Stimulated activated CD4-positive, alpha-beta T cell treated with anti-CD3 and anti-CD28 coated beads, Interleukin-1b, Interleukin-23, amount 100 ng/mL, for 48 hours (primary cell): ENCODE measurements at places on chromosomes 12 and 14.
A peak's percentile ranks its signal among the peaks of the same experiment; 100 is the strongest.

- DNase-seq = no peak
Measured at GRCh38 chr14:31944256-31945073, 132.6 kb upstream of the ARHGAP5 start.

- peak; percentile 66 for DNase-seq
Measured at GRCh38 chr12:98741556-98742265, 96.6 kb downstream of the APAF1 start.

DNA sequence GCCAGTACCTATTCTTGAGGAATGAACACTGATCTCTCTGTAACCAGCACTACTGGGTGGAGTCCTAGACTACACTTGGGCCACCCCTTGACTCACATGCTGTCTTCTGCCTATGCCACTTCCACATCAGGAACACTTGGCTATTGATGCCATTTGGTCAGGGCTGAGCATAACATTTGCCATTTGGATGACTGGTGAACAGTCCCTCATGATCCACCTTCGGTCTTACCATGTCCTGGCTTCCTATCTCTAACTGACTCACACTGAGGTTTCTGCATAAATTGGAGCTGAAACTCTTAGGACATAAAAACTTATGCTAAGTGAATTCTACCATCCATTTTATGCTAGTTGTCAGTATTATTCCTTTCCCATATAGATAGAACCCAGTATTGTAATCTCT lies 91.7 kb upstream of the PELI2 start:
- DNase-seq = no peak

GRCh38 chr12:120630104-120630892 lies 10.1 kb upstream of the CABP1 start:
- DNase-seq = no peak

- DNase-seq = no peak
Measured at GRCh38 chr12:16523951-16524331, 82.0 kb downstream of the LMO3 start.

- DNase-seq = peak; percentile 96
Measured at GRCh38 chr12:124913474-124914391, 717 bp downstream of the UBC start.

- DNase-seq = no peak
Measured at GRCh38 chr12:131500564-131500963, 210.3 kb upstream of the SFSWAP start.

DNA sequence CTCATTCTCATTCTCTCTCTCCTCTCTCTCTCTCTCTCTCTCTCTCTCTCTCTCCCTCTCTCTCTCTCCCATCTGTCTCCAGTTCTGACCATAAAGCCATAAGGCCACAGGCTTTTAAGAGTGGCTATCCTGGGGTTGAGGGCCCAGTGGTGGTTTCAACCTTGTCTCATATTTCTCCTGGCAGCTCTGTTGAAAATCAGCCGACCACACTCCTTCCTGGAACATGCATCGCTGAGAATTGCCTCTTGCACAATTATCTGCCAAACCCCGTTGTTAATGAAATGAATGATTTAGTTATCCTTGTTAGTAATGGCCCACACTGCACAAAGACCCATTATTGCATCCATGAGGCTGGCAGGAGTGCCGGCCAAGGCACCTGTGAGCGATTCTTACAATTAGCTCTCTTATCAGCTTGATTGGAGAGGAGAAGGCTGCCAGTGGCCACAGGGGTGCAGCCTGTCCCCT lies 30.4 kb upstream of the KCNA5 start:
- DNase-seq = no peak

- no peak for DNase-seq
Measured at GRCh38 chr12:50174971-50175715, 8.0 kb upstream of the CERS5 start.

DNA sequence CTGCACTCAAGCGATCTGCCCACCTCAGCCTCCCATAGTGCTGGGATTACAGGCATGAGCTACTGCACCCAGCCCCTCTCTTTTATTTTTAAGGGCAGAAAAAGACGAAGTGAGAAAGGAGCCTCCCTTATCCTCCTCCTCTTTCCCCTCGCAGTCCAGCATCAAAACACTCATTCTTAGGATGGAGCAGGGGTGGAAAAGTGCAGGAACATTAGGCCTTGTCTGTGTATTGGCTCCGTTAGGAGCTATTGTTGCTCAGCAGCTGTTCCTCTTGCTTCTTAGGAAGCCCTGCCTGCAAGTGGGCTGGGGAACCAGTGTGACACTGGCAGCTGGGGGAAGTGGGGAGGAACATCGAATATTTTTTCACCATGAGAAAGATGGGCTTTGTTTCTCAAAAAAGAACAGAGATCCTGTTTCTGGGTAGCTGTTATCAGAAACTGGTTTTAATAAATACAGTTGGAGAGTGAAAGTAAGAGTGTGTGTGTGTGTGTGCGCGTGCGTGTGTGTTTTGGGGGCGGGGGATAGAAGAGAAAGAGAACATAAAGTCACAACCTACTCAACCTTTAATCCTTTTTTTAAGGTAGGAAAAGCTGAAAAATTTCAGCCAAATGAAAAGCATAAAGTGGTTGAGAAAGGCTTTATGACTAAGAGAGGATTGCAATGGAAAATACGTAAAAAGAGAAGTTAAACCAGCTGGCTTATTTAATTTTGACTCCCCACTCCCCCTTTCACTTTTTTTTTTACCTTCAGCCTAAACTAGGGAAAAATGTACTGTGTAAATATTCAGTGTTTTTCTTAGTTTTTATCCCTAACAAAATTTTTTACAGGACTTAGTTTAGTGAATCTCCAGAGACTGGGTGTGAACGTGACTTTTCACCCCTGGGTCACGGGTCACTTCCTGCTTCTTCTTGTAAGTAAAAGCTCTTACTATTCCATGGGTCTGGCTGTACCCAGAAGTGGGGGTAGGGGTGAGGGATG lies 197.2 kb upstream of the PLEKHG7 start:
- peak; percentile 66 for DNase-seq

DNA sequence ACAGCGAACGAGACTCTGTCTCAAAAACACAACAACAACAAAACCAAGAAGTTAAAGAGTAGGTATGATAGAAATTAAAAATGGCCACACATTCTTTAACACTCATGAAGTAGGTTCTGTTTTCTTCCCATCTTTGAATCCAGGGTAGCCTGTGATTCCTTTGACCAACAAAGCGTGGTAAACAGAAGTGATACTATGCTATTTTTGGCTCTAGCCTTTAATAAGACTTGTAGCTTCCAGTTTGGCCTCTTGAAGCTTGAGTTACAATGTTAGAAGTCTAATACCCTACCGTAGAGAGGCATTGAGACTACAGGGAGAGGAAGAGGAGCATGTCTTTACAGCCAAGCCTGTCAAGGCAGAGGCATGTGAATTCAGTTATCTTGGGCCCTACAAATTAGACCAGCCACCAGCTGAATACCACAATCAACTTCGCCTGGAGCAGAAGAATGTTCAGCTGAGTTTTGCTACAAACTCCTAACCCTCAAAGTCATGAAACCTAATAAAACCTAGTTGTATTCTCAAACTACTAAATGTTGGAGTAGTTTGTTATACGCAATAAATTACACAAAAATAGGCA lies 4.9 kb upstream of the NEMF start:
- no peak for DNase-seq

GRCh38 chr14:68719634-68720384 lies 73.1 kb downstream of the ZFP36L1 start:
- no peak for DNase-seq

GRCh38 chr14:89775151-89775550 lies 179.4 kb downstream of the EFCAB11 start:
- DNase-seq = no peak

DNA sequence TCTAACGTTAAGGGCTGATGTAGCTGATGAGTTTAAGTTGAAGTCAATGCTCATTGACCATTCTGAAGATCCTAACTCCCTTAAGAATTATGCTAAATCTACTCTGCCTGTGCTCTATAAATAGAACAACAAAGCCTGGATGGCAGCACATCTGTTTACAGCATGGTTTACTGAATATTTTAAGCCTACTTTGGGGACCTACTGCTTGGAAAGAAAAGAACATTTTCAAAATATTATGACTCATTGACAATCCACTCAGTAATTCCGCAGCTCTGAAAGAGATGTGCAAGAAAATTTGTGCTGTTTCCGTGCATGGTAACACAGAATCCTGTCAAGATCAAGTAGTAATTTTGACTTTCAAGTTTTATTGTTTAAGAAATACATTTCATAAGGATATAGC lies 35.0 kb upstream of the NAV3 start:
- DNase-seq = no peak
